ENCODE measurements at places on chromosomes 11 and 22. TPM values are rescaled to one million over a fixed set of nuclear protein-coding genes. Genes with fewer than 3 reads are reported as not detected.

- DNase-seq = no peak
Measured at GRCh38 chr11:102972853-102973252, 17.3 kb upstream of the MMP13 start.

- no peak for DNase-seq
Measured at GRCh38 chr11:102306817-102307726, 10.2 kb upstream of the BIRC3 start.

GRCh38 chr11:120141768-120142423, 4.0 kb upstream of the TRIM29 start:
- DNase-seq = no peak

- DNase-seq = no peak
Measured at GRCh38 chr11:104858882-104859775, 39.1 kb downstream of the CASP12 start.

DNA sequence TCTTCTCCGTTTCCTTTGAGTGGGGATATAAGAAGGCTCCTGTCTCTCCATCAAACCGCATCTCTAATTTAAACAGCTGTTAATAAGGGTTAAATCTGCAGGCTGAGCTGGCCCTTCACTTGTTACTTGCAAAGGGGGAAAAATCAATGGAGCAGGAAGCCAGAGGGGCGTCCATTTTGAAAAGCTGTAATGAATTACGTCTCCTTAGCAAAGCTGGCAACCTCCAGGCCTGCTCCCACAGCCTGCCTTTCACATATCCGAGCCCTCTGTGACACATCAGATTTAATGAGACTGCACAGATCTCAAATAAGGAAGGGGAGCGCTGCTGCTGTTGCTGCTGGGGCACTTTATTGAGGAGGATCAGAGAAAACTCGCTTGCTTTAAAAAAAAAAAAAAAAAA, 320.8 kb downstream of the BLID start:
- no peak for DNase-seq

DNA sequence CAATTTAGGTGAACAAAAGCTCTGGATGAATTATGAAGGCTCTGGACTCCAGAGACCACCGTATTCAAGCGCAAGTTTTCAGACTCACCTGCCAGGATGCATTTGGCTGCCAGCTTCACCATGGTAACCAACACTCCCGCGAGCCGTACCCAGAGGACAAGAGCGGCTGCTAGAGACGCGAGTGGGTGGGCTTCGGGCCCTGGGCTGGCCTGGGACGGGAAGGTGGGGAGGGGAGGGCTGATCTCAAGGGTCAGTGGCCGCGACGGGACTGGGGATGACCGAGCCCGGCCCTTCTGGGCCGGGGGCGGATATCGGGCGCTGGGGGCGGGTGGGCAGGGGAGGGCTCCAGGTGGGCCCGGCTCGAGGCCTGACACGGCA, 344 bp downstream of the IFT27 start:
- peak; percentile 53 for DNase-seq

DNA sequence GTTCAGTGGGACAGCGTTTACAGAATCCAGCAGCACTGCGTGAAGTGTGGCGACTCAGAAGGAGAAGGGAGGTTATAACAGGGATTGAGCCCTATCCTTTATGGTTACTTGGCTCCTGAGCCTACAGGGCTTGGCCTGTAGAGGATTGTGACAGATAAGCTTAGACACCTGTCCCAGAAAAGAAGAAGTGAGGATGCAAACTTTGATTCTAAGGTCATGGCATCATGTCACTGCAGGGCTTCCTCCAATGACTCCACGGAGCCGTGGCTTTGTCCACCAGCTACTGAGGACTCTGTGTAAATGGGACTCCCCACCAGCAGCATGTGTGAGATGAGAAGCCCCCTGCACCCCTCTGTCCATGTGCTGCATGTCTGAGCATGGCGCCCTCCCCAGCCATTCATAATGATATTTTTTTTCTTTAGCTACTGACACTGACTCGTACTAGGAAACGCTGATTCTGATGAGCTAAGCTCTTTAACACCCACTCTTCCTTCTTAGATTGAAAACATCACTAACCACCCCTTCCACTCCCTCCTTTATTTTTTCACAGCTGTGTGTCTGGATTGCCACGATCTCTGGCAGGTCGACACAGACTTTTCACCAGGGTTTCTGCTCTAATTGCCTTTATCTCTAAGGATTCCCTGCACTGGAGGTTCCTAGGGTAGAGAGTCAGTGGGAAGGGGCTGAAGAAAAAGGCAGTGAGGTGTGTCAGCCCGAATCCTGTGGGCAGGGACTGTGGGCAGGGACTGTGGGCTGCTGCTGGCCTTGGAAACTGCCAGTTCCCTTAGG, 65.5 kb upstream of the TTC12 start:
- DNase-seq = no peak

DNA sequence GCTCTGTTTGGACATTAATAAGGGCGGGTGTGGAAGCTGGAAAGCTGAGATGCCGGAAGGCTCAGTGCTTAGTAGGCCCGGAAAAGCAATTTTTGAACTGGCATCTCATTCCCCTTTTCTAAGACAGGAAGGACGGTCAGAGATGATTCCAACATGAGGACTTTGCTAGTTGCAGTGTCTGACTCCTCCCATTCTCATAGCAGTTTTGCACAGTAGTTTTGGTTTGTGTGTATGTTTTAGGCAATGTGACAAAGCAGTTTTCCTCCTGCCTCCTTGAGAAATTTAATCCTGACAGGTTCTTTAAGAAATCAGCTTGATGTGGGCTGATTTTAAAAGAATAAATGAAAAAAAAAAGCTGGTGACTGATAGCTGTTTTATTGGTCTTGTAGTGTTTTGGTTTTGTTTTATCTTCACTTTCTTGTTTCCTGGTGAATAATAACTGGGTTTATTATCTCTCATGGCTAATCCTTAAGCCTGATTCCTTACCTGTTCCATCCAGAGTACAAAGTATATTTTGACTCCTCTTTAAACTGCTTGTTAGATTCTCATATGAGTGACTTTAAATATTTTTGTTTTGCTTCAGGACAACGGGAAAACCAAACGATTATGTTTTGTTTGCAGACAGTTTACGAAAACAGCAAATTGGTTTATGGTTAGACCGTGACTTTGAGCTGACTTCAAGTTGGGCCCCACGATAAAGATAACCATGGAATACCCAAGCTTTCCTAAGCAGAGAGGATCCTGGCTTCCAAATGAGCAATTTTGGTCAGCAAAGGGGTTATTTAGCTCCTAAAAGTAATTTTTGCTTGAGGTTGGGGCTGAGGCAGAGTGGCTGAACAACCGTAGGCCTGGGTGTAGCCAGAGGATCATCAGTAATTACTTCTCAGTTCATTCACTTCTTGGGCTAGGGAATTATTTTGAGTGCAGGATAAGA, 3.4 kb downstream of the PTPRJ start:
- DNase-seq = peak; percentile 33

DNA sequence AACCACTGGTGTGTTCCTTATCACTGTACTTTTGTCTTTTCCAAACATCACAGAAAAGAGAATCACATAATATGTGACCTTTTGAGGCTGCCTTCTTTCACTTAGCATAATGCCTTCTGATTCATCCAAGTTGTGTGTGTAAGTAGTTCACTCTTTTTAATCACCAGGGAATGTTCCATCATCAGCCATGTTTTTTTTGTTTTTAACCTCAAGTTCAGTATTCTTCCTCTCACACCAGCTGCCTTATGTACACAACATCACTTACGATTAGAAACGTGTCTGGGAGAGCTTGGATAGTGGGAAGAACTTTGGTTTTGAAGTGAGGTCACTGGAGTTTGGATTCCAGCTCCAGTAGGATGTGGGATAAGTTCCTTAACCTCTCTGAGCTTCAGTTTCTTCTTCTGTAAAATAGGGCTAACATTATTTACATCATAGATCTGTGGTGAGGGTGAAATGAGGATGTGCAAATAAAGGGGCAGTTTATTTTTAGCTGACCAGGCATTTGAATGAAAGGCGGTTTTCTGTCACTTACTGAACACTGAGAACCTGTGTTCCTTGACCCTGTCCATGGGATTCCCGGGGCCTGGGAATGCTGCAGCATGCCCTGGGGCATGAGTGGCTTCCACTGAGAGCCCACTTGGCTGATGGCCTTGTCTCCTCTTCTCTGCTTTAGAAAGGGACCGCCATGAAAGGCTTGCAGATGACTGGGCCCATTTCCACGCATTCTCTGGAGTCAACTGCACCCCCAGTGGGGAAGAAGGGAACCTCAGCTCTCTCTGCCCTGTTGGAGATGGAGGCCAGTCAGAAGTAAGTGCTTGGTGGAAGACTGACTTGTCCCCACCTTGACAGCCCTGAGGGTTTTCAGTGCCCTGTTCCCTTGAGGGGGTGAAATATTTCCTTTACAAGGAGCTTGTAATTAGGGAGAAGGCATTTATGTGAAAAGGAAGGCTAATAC, 92.6 kb downstream of the DEPDC5 start:
- no peak for DNase-seq

- DNase-seq = peak; percentile 83
Measured at GRCh38 chr11:31106968-31107576, 262.5 kb downstream of the DCDC1 start.

- no peak for DNase-seq
Measured at GRCh38 chr11:133971881-133972280, 15.1 kb upstream of the IGSF9B start.

DNA sequence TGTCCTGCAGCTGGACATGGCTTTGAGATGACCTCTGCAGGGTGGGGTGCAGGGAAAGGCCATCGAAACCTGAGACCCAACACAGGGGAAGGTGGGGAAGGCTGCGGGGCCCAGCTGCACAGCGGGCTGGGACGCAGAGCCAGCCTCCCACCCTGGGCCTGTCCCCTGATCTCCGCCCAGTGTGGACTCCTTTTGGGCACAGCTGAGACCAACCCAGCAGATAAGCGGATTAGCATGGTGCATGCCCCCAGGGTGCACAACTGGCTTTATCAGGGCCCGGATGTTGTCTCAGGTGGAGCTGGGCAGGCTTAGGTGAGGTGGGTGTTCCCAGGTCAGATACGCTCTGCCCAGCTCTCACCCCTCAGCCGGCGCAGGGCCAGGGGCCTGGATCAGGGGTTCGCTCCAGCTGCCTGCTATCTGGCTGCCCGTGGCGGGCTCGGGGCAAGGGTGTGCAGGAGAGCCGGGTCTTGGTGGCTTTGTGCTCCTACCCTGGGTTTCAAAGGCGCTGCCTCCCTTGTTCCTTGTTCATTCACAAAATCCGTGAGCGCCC, 28.1 kb upstream of the MUC5AC start:
- no peak for DNase-seq

- DNase-seq = no peak
Measured at GRCh38 chr11:36452961-36453360, 57.1 kb downstream of the TRAF6 start.

- DNase-seq = no peak
Measured at GRCh38 chr11:5204787-5205186, 4.3 kb upstream of the OR51V1 start.

DNA sequence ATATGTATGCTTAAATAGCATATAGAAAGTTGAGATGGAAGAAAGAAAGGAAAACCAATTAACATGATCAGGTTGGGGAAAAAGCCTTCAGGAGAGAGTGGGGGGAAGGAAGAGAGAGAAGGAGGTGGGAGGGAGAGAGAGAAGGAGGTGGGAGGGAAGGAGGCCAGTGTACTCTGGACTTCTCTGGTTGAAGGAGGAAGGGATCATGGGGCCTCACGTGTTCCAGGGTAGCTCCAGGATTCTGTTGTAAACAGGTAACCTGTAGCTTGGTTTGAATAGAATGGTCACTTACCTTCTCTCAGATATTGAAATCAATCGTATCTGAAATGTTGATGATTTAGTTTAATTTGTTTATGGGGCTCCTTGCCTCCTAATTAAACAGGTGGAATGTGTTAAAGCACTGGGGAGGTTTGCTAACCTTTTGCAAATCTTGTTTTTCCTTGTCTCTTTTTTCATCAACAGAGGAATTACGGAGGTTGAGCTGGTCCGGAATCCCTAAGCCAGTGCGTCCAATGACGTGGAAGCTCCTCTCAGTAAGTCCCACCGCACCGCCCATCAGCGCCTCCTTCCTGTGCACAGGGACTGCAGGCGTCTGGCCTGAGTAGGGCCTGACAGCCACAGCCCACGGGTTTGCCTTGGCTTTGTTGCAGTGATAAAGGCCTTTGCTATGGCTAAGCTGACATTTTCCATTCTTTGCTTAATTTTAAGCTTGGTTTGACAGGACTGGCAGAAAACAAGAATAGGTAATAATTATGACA, 115.9 kb downstream of the TBC1D22A start:
- no peak for DNase-seq

DNA sequence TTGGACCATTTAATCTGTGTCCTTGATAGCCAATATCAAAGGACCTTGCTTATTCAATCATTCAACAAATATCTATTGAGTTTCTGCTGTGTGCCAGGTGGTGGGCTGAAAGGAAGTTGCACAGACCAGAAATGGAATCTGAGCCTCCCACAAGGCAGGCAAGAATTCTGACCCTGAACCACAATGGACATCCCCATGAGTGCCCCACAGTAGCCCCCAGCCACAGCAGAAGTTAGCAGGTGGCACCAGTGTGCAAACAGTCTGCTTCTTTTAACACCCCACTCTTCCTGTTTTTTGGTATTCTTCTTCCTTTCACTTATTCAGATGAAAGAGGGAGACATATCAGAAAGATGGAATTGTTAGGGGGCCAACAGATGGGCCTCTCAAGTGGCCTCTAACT, 12.2 kb upstream of the SERPING1 start:
- no peak for DNase-seq

DNA sequence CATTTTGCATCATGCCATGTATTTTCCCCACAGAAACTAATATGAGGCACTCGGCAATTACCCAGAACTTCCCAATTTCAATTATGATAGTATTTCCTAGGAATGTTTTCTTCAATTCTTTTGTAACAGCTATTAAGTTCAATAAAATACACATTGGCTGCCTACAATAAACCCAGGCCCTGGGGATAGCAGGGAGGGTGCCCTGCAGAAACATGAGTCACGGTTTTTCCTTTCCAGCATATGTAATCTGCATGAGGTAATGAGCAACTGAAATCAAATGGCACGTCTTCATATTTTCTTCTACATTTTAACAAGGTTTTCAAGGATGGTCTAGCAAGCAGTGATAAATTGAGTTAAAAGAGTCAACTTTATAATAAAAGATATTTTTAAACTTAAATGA, 32.0 kb downstream of the GUCY1A2 start:
- no peak for DNase-seq

DNA sequence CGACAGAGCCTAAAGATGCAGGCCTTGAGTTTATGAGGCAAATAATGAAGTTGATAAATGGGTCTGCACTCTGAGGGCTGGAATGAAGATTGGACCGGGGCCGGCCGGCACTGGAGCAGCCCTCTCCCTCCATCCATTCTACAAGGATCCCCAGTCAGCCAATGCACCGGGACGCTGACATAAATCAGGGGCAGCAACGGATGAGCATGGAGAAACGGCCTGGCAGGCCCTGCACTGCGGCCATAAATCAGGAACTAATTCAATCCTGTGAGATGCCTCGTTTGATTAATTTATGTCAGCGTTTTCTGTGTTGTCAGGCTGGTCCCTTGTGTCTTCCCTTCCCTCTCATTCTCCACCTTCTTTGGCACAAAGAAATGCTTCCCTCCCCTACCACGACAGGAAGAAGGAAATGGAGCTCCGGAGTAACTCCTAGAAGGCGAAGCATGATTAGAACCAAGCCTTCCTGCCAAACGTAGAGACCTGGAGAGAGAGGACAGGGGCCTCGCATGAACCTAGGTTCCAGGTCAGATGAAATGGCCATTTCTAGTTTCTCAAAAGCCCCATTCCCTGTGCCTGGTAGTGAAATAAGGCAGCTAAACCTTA, 358.4 kb downstream of the OPCML start:
- peak; percentile 20 for DNase-seq

TRIM49 gene
- polyA plus RNA-seq = not detected

CRYAB gene
- polyA plus RNA-seq = 73.0 TPM

PGA3 gene
- polyA plus RNA-seq = 0.20 TPM

KRTAP5-8 gene
- polyA plus RNA-seq = 0.20 TPM

PAX6 gene
- polyA plus RNA-seq = not detected

GRK3 gene
- polyA plus RNA-seq = 5.0 TPM

ARL2 gene
- polyA plus RNA-seq = 92.5 TPM

TMEM134 gene
- 82.0 TPM for polyA plus RNA-seq

MRPL23 gene
- polyA plus RNA-seq = 149 TPM

CCDC88B gene
- 54.2 TPM for polyA plus RNA-seq
